Spleen (tissue), 13 donors: ENCODE measurements at places on chromosomes 16 and 17. TPM values are rescaled to one million over a fixed set of nuclear protein-coding genes. Genes with fewer than 3 reads are reported as not detected.

CD79B gene
- total RNA-seq: 213 TPM

FOXN1 gene
- total RNA-seq: not detected

TBC1D3H gene
- total RNA-seq: not detected

RUNDC3A gene
- total RNA-seq: 12.5 TPM

PMP22 gene
- total RNA-seq: 33.3 TPM

TMEM238L gene
- not detected for total RNA-seq

C17orf107 gene
- 2.7 TPM for total RNA-seq

DNA sequence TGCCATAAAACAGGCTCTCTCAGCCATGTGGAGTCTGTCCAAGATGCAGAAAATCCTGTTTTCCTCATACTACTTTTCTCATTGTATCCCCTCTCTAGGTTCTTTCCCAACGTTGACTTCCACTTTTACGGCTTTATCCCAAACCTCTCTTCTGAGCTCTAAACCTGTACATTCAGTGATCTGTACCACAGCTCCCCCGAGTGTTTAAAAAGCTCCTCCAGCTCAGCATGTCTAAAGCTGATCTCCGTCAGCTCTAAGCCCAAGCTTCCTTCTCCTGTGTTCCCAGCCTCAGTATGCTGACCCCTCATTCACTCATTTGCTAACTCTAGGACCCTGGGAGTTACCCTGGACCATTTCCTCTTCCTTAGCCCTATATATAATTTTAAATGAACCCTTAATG, 144.6 kb downstream of the DNAH9 start:
- no peak for DNase-seq

GRCh38 chr17:78583091-78583490, 5.9 kb upstream of the DNAH17 start:
- peak; percentile 32 for DNase-seq

DNA sequence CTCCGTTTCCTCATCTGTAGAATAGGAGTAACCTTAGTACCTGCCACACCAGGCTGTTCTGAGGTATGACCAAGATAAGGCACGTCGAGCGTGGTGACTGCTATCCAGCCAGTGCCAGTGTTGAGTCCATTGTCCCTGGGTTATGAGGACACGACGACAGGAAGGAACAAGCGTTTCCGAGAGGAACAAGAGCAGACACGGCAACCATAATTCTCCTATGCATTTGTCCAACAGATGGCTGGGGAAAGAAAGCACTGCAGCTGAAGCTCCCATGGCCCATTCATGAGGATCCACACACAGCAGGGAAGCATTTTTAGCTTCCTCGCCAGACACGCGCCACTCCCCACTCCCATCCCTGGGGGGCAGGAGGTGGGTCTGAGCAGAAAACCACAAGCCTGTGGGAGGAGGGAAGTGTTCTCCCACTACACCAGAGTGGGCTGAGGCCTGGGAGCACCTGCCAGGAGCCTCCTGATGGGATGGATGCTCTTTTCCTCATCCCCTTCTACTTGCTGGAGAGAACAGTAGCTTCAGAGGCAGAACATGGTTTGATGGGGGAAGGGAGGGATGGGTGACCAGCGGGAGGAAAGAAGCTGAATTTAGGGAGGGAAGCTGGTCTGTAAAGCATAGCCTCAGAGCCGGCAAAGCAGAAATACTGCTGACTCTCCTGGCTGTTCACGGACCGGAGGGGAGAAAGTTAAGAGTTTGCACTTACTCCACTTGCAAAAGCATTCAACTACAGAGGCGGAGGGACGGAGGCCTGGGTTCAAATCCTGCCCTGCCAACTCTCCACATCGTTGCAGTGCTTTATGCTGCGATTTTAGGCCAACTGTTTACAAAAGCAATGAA, 2.7 kb downstream of the COTL1 start:
- DNase-seq: no peak

GRCh38 chr16:82895843-82896242, 269.1 kb downstream of the CDH13 start:
- DNase-seq: no peak

GRCh38 chr16:80509872-80510271, 30.9 kb upstream of the DYNLRB2 start:
- DNase-seq: no peak

DNA sequence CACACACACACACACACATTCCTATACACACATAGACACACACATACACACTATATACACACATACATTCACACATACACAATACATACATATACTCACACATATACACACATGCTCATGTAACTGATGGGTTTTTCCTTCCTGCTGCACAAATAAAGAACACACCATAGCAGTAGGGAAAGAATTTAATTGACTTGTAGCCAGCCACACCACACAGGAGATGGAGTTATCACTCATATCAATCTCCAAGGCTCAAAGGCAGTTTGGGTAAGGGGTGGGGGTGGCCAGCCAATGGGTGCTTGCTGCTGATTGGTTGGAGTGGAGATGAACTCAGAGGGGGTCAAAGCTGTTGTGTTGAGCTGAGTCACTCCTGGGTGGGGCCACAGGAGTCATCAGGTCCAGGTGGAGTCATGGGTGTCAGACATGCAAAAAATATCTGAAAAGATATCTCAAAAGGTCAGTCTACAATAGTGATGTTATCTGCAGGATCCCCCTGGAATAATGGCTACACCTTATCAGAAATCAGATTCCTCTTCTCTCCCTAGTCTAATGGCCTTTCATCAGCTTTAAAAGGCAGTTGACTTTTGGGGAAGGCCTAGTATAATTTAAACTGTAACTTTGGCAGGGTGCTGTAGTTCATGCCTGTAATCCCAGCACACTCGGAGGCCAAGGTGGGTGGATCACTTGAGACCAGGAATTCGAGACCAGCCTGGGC, 46.1 kb downstream of the WSB1 start:
- no peak for DNase-seq

DNA sequence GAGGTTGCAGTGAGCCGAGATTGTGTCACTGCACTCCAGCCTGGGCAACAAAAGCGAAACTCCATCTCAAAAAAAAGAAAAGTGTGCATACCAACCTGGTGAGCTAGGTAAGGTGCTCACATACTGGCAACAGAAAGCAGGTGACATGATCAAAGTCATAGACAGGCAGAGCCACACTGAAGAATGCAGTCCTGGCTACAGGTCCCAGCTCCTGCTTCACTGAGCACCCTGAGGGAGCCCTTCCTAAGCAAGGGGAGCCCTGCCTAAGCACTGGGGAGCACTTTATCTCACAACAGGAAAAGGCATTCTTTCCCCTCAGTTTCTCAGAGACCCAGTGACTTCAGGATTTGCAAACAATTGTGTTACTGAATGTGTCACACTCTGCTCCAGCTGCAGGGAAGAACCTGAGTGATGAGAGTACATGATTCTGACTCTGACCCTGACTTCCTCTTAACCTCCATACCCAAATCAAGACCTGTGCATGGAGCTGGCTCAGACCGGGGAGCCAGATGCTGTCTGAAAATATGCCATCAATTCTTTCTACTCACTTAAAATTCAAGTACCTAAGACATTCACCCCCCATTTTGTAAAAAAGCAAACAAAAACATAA, 40.5 kb downstream of the ANKRD11 start:
- no peak for DNase-seq

- no peak for DNase-seq
These were observed 77.1 kb upstream of the BRD7 start for GRCh38 chr16:50445621-50446555.

DNA sequence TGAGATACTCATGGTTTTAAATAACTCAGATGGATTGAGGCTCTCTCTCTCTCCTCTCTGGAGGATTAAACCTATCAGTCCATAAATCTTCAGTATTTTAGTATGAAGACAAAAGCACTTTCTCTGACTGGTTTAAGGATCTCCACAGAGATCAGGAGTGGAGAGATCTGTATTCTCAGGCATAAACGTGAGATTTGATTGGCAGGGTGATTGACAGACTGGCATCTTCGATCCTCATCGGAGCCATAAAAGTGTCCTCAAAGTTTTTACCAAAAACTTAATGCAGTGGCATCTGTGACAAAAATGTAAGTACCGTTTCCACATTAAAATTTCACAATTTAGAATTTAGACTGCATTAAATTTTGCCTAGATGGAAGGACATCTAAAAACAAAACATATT, 870.1 kb downstream of the KCNJ2 start:
- no peak for DNase-seq

- DNase-seq: no peak
These were observed 38.1 kb upstream of the RHOT1 start for GRCh38 chr17:32104158-32104557.

- no peak for DNase-seq
These were observed 4.7 kb downstream of the CENPV start for GRCh38 chr17:16348586-16348985.

GRCh38 chr17:73017658-73018057, 74.8 kb downstream of the SLC39A11 start:
- DNase-seq: no peak

DNA sequence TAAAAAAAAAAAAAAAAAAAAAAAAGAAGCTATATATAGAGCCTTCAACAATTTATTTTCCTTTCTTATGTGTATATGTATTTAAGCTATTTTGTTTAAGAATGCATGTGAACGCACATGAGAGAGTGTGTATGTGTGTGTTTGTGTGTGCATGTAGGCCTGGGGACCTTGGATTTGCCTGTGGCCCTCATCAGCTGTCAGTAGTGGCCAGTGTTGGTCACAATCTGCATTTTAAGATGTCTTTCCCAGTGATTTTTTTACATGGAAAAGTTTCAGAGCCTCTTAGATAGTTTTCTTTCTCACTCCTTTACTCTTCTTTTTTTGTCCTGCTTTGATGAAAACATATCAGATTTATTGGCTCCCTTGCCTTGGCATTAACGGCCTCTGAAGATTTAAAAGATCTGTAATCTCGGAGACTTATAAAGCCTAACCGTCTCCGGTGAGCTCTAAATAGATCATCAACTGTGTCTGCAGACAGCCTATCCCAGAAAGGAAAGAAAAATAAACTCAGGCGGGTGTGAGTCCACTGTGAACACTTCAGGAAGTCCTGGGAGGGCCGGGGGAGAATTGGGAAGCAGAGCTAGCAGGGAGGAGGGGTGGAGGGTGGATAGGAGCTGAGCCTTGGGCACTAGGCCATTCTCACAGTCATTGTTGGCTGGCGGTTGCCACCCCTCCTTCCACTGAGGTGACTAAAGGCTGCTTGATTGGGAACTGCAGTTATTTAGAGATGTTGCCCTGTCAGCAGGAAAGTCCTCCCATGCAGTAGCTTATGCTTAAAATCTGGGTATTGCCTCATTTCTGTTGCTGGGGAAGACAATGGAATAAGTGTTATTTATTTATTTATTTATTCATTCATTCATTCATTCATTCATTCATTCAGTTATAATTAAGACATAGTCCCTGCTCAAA, 86.8 kb downstream of the WWP2 start:
- peak; percentile 83 for DNase-seq

- no peak for DNase-seq
These were observed 41.0 kb downstream of the TOM1L2 start for GRCh38 chr17:17931159-17931558.

DNA sequence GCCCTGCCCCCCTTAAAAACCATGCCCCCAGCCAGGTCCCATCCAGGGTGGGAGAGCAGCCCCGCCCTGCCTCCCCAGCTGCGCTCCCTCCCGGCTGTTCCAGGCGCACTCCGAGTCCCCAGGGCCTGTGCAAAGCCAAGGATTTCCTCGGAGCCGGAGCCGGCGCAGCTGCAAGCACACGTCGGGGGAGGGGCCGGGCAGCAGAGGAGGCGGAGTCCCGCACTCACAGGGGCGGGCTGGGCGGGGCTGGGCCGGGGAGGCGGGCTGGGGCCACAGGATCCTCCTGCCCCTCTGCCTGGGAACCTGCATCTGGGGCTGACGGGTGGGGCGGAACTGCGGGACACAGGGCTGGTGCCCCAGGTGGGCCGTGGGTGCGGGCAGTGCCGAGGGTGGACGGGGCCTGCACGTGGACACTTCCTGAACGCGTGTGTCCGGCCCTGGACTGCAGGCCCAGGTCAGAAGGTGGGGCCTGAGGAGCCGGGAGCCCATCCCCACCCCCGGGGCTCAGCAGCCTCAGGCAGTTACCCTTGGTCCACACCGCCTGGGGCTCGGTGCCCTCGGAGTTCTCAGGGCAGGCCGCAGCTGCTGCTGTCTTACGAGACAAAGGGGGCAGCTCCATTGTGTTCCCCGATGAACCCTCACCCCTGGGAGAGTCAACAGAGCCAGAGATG, 24.0 kb upstream of the SSTR5 start:
- no peak for DNase-seq

DNA sequence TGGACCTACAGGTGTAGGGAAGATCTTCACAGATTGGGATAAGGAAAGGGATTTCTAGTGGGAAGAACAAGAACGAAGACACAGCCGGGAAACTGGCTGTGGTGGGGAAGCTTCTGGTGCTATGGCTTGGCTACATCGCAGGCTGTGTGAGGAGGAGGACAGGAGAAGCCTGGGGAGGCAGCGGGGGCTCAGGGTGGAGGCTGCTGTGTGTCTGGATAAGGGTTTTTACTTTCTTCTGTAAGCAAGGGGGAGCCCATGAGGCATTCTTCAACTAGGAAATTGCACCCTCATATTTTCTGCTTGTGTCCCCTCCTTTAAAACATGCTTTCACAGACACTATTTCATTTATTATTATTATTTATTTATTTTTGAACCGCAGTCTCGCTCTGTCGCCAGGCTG, 2.9 kb upstream of the RHBDF2 start:
- DNase-seq: no peak

DNA sequence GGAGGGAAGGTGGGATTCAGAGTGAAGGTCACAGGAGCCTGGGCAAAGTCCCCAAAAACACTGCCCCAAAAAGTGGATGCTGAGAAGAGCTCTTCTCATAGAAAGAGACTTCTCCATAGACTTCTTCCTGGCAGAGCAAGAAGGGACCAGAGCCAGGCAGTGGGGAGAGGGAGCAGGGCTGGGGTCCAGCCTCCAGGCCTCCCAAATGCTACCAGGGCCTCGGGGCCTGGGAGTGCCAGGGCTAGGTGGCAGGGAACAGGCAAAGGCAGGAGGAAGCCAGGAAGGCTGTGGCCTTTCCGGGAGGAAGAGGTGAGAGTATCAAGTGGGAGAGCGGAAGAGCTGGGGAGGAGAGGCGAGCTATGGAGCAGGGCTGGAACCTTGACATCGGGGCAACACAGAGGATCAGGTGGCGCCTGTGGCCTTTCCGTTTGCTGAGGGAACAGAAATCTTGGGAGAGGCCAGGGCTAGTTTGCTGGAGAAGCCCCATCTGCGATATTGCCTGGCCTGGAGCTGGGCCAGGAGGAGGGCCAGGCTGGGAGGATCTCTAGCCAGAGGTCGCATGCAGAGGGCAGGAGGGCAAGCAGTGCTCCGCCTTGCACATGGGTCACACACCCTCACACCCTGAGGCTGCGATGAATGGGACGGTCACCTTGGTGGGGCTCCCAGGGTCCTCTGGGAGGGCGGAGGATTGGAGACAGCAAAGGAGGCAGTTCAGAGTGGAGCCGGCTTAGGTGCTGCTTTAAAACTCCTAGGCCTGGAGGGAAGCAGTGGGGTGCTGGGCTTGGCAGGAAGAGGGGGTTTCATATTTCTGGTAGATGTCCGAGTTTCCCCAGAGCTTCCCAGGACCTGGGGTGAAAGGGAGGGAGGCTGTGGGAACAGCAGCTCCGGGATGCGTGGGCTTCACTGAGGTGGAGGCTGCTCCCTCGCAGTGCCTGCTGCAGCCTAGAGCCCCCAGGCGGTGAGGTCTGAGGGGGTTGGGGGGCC, 3.4 kb downstream of the SLC16A5 start:
- DNase-seq: peak; percentile 78

GRCh38 chr17:78275355-78275754, 43.9 kb downstream of the TMEM235 start:
- DNase-seq: no peak
